ENCODE measurements at places on chromosomes 1 and 21. TPM values are rescaled to one million over a fixed set of nuclear protein-coding genes. Genes with fewer than 3 reads are reported as not detected.

FCRL5 gene
- not detected for total RNA-seq

C4BPB gene
- not detected for total RNA-seq

HFM1 gene
- not detected for total RNA-seq

SLAMF8 gene
- not detected for total RNA-seq

SLC2A5 gene
- total RNA-seq, result 0.26 TPM

NHLH1 gene
- total RNA-seq, result not detected

C4BPA gene
- total RNA-seq, result not detected

UMODL1 gene
- not detected for total RNA-seq

DTL gene
- total RNA-seq, result 0.26 TPM

BRINP2 gene
- total RNA-seq, result not detected

LEPROT gene
- total RNA-seq, result 37.4 TPM

BATF3 gene
- total RNA-seq, result not detected

SHE gene
- total RNA-seq, result under 0.01 TPM

OR14K1 gene
- not detected for total RNA-seq

S100A16 gene
- 886 TPM for total RNA-seq

AGT gene
- not detected for total RNA-seq

ATP5PF gene
- total RNA-seq, result 34.5 TPM

SLAMF7 gene
- total RNA-seq, result 0.79 TPM

ACTN2 gene
- 0.79 TPM for total RNA-seq

CRP gene
- total RNA-seq, result not detected

ACKR1 gene
- total RNA-seq, result not detected

PADI2 gene
- 1.0 TPM for total RNA-seq

KRTAP19-3 gene
- not detected for total RNA-seq
